ENCODE measurements at places on chromosomes 2 and 18. TPM values are rescaled to one million over a fixed set of nuclear protein-coding genes. Genes with fewer than 3 reads are reported as not detected.

GRCh38 chr2:85018049-85018447 lies 47.1 kb downstream of the KCMF1 start:
- peaks cover 4% of the 10 kb centered on the region for H3K36me3 ChIP-seq
- no peaks in the 10 kb centered on the region for H3K27me3 ChIP-seq
- DNase-seq: no peak
- H3K27ac ChIP-seq: no peak overlapping the region
- no peak overlapping the region for H3K4me3 ChIP-seq

DNA sequence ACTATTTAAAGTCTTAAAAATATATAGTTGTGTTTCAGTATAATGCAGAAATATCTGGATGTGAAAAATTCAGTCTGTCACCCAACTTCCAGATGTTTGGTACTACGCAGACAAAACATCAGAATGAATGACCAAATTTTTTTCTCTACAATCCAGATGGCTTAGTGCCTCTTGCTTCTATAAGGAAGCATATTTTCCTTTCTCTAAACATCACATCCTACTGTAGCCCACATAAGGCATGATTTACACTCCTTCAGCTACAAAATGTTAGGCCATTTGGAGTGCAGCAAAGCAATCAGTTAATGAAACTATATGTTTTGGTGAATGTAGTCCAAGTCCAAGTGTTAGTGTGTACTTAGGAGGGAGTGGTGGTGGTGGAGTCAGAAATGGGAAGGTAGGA lies 162.9 kb upstream of the SIX2 start:
- H3K4me1 ChIP-seq: peaks cover 32% of the 10 kb centered on the region
- no peak for DNase-seq
- H3K27ac ChIP-seq: no peak overlapping the region
- peaks cover 90% of the 10 kb centered on the region for H3K27me3 ChIP-seq

GRCh38 chr18:40875101-40875615 lies 1079.9 kb upstream of the PIK3C3 start:
- H3K27ac ChIP-seq: no peak overlapping the region
- no peak overlapping the region for H3K4me3 ChIP-seq
- H3K4me1 ChIP-seq: no peaks in the 10 kb centered on the region
- no peaks in the 10 kb centered on the region for H3K27me3 ChIP-seq

DNA sequence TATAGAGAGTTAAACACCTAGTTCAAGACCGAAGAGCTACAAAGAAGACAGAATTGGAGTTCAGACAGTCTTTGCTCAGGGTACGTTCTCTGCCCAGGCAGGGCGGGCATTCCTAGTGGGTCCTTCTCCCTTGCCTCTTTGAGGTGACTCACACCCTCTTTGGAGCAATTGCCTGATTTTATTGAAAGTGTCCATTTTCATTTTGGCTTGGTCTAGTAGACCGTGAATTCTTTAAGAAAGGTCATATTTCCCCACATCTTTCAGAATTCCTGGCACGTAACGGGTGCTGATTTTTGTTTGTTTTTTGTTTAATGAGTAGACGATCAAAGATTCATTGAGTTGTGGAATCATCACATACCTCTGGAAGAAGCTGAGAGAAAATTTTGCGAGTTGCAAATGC lies 871.5 kb downstream of the RNF144A start:
- peaks cover 12% of the 10 kb centered on the region for H3K27me3 ChIP-seq
- H3K4me1 ChIP-seq: no peaks in the 10 kb centered on the region
- no peaks in the 10 kb centered on the region for H3K36me3 ChIP-seq
- H3K27ac ChIP-seq: no peak overlapping the region
- no peak overlapping the region for H3K4me3 ChIP-seq

DNA sequence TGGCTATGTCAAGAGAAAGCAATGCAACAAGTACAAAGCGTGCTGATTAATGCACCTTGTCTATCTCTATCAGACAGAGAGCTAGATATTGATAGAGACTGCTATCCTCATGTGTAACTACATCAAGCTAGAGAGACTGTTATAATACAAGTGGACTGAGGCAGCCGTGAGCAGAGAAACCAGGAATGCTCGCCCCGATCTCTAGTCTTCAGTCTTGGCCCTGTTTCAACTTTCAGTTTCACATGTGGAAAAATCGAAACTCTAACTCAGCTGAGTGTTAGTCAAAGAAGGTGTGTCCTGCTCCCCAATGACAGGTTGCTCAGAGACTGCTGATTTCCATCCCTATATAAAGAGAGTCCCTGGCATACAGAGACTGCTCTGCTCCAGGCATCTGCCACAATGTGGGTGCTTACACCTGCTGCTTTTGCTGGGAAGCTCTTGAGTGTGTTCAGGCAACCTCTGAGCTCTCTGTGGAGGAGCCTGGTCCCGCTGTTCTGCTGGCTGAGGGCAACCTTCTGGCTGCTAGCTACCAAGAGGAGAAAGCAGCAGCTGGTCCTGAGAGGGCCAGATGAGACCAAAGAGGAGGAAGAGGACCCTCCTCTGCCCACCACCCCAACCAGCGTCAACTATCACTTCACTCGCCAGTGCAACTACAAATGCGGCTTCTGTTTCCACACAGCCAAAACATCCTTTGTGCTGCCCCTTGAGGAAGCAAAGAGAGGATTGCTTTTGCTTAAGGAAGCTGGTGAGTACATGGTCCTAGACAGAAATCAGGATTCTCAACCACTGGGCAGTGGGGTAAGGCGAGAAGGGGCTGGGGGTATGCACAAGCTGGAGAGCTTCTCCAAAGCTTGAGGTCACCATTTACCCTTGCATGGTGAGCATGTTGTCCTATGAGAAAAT lies at the start of gene RSAD2:
TSS of gene RSAD2 (plus strand) at position 376 of the 903 bp plus-strand sequence. CDS start at position 400, 24 bp downstream.
- peak within 1 kb of the TSS; percentile 81 for H3K27ac ChIP-seq
- H3K36me3 ChIP-seq: no peaks in the 10 kb centered on the region
- H3K4me3 ChIP-seq: peak within 1 kb of the TSS; percentile 67
- no peaks in the 10 kb centered on the region for H3K27me3 ChIP-seq
- DNase-seq: no peak

GRCh38 chr2:200693836-200694470 lies 108.1 kb downstream of the AOX1 start:
- no peak for DNase-seq
- H3K27me3 ChIP-seq: no peaks in the 10 kb centered on the region
- H3K36me3 ChIP-seq: no peaks in the 10 kb centered on the region
- no peak overlapping the region for H3K4me3 ChIP-seq
- peaks cover 4% of the 10 kb centered on the region for H3K4me1 ChIP-seq
- H3K27ac ChIP-seq: no peak overlapping the region

GRCh38 chr2:45328264-45328870 lies 282.7 kb downstream of the SRBD1 start:
- no peak overlapping the region for H3K27ac ChIP-seq
- H3K4me1 ChIP-seq: no peaks in the 10 kb centered on the region
- H3K36me3 ChIP-seq: no peaks in the 10 kb centered on the region
- no peak overlapping the region for H3K4me3 ChIP-seq

GRCh38 chr2:186307871-186308270 lies 178.2 kb upstream of the ZC3H15 start:
- no peak overlapping the region for H3K27ac ChIP-seq
- no peaks in the 10 kb centered on the region for H3K36me3 ChIP-seq
- no peak overlapping the region for H3K4me3 ChIP-seq
- H3K4me1 ChIP-seq: no peaks in the 10 kb centered on the region
- no peaks in the 10 kb centered on the region for H3K27me3 ChIP-seq

GRCh38 chr2:29117636-29118303 lies 2.6 kb downstream of the CLIP4 start:
- no peak overlapping the region for H3K27ac ChIP-seq
- no peak overlapping the region for H3K4me3 ChIP-seq
- peaks cover 6% of the 10 kb centered on the region for H3K36me3 ChIP-seq
- no peak for DNase-seq
- peaks cover 58% of the 10 kb centered on the region for H3K4me1 ChIP-seq
- no peaks in the 10 kb centered on the region for H3K27me3 ChIP-seq

Gene GPAT2
- total RNA-seq: 5.3 TPM

Gene CASP10
- 5.4 TPM for total RNA-seq

Gene EMILIN2
- 12.4 TPM for total RNA-seq

Gene SP9
- not detected for total RNA-seq
